ENCODE measurements at places on chromosomes 11 and 22.

GRCh38 chr11:75577207-75577606 is 15.2 kb downstream of the SERPINH1 start:
- DNase-seq, result no peak

- no peak for DNase-seq
These were observed 19.1 kb downstream of the CLDN5 start for GRCh38 chr22:19504900-19505734.

GRCh38 chr11:93603225-93604007 is 58.1 kb upstream of the CEP295 start:
- no peak for DNase-seq

GRCh38 chr11:57543593-57543992 is 6.2 kb downstream of the SMTNL1 start:
- DNase-seq, result no peak

GRCh38 chr22:38215156-38216038 is 13.6 kb downstream of the MAFF start:
- DNase-seq, result no peak

DNA sequence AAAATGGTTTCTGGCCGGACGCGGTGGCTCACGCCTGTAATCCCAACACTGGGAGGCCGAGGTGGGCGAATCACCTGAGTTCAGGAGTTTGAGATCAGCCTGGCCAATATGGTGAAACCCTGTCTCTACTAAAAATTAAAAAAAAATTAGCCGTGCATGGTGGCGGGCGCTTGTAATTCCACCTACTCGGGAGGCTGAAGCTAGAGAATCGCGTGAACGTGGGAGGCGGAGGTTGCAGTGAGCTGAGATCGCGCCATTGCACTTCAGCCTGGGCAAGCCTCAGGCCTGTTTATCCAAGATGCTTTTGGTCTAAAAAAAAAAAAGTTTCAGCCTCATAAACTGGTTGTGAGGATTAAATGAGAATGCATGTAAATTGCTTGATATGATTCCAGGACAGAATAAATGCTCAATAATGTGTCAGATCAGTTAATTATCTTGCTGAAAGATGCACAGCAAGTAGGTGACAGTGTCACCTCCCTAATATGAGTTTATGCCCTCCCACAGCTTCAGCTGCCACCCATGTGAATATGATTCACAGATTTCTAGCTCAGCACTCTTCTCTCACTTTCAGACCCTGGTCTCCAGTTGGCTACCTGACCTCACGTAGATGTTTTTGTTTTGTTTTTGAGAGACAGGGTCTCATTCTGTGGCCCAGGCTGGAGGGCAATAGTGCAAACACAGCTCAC is 1.1 kb upstream of the ALG8 start:
- peak; percentile 57 for DNase-seq

GRCh38 chr11:6646071-6646470 is 9.5 kb downstream of the DCHS1 start:
- no peak for DNase-seq

DNA sequence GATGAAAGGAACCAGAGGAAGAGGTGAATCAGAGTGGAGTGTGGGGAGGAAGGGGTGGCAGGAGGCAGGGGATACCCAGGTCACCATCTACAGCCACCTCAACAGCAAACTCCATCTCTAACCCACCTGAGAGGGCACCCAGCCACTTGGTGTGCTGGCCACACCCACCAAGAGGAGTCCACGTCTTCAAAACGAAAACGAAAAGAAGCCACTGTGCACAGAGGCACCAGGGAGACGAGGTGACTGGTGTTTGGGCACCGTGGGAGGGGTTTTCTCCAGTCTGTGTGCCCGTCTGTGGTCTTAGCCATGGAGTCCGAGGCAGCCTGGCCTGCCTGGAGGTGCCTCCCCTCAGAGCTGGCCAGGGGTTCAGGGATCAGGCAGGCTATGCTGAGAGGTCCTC is 20.2 kb downstream of the PDGFB start:
- DNase-seq, result no peak

DNA sequence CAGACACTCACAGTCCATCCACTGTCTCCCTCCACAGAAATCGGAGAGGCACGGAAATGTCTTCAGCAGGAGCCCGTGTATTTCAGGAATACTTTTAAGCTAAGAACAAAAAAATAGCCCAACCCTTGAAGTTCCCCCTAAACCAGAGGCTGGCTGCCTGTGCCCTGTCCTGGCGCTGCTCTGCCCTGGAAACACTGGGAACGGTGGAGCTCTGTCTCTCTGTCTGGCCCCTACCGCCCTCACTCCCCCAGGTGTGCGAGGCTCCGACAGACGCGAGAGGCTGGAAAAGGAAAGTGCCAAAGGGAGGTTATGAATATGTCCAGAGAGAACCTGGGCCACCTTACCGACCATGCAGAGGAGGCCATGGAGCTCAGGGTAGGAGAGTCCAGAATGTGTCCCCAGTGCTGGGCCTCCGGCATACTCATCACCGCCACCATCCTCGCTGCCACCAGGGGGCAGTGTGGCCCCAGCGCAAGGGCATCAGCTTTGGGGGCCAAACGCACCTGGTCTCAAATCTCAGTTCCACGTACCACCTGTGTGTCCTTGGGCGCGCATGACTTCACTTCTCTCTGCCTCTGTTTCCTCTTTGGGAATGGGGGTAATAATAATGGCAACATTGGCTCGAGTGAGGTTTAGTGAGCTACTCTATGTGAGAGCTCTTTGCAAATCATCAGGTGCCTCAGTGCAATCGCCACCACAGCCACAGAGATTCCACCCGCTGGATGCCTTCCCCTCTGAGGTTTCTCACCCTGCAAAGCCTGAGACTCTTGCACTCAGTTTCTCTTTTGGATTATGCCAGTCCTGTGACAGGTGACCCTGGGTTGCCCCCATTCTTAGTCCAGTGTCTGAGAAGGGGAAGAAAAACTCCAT is 10.4 kb upstream of the SLCO2B1 start:
- peak; percentile 35 for DNase-seq
